BE2C (cell line): ENCODE measurements at places on chromosomes 5 and 9.

DNA sequence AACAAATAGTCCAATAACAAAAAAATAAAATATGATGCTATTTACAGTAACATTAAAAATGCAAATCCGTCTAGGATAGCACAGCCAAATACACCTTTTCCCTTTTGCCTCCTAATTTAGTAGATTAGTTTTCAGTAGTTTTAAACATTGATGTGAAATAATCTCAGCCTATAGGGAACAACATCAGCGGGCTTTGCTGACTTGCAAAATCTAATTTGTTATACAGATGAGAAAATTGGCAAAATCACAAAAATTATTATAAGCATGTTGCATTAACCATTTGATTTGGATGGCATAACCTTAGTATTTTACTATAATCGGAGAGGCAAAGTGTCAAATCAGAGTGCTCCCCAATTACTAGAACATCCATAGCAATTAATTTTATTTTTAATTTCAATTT is 563.5 kb downstream of the CDH18 start:
- no peak for DNase-seq

GRCh38 chr5:179475208-179475751 is 75.1 kb upstream of the RUFY1 start:
- no peak for DNase-seq

DNA sequence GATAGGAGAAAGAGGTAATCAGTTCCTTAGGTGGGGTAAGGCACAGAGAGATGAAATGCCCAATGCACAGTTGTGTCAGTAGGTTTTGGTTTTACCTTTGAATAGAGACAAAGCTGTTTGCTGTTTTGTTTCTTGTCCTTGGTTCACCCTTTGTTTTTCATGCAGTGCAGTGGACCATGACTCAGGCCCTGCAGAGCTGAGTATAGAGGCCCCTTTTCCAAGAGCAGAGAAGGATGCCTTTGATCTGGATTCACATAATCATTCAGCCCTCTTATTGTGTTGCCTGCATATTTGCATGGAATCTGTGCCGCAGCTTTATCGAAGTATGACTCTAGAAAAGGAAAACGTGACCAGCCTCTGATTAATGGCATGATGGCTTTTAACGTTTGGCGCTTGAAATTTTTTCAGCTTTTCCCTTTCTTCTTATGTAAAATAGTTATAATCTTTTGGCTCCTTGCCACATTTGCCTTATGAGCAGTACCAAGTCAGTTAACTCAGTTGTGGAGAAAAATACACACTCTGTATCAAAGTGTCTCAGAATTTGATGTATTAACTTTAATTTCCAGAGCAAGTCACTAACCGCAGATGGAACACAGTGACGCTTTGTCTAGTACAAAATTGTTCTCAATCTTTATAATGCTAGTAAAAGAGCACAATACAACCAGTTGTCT is 197.6 kb downstream of the KDM4C start:
- DNase-seq = peak; percentile 79

GRCh38 chr5:115377468-115378217 is 81.2 kb upstream of the CCDC112 start:
- no peak for DNase-seq

GRCh38 chr5:74052441-74053221 is 426.6 kb downstream of the ARHGEF28 start:
- no peak for DNase-seq

GRCh38 chr9:101226803-101227202 is 158.0 kb downstream of the BAAT start:
- no peak for DNase-seq
